ENCODE measurements at places on chromosomes 16 and 17.

DNA sequence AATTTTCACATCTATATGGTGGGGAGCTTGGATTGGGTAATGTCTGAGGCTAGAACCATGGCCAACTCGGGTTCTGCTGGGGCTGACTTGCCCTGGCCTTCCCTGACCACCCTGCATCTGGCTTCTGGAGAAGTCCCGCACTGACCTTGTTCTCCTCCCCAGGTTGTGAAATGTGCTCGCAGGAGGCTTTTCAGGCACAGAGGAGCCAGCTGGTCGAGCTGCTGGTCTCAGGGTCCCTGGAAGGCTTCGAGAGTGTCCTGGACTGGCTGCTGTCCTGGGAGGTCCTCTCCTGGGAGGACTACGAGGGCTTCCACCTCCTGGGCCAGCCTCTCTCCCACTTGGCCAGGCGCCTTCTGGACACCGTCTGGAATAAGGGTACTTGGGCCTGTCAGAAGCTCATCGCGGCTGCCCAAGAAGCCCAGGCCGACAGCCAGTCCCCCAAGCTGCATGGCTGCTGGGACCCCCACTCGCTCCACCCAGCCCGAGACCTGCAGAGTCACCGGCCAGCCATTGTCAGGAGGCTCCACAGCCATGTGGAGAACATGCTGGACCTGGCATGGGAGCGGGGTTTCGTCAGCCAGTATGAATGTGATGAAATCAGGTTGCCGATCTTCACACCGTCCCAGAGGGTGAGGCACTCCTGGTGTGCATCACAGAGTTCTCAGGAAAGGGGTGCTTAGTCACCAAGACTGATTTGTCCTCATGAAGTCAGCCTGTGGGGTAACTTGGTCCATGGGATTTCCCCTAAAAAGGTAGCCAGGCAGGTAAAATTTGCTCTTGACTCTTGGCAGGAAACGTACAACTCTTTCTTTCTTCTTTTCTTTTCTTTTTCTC lies 6.1 kb downstream of the NOD2 start:
- peak; percentile 74 for DNase-seq

DNA sequence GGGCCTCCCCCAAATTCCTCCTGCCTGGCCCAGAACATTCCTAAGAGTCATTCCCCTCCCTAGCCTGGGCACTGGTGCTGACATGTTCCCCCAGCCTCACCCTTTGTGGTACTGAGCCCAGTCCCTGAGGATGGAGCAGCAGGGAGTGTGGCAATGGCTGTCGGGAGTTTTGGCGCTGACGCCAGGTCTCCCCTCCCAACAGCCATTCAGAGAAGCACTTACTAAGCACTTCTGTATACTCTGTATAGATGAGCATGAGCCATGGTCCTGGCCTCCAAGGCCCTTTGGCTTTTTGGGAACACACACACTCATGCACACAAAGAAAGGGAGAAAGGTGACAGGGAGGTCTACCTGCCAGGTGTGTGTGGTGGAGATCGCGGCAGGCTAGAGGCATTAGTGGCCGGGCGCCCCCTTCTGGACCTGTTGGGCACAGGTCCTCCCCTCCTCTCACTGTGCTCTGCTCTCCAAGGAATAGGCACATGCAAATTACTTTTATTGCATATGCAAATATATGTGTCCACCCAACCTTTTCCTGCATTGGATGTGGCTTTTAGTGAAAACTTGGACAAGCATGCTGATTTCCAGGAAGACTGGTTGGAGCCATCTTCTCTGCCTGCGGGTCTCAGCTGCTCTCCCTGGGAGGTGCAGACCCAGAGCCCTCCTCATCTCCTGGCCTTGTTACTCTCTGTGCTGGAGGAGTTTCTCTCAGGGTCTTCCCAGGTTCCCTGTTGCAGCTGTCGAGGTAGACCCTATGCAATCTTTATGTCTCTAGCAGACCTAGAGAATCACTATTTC lies 17.4 kb upstream of the C17orf107 start:
- DNase-seq: no peak

DNA sequence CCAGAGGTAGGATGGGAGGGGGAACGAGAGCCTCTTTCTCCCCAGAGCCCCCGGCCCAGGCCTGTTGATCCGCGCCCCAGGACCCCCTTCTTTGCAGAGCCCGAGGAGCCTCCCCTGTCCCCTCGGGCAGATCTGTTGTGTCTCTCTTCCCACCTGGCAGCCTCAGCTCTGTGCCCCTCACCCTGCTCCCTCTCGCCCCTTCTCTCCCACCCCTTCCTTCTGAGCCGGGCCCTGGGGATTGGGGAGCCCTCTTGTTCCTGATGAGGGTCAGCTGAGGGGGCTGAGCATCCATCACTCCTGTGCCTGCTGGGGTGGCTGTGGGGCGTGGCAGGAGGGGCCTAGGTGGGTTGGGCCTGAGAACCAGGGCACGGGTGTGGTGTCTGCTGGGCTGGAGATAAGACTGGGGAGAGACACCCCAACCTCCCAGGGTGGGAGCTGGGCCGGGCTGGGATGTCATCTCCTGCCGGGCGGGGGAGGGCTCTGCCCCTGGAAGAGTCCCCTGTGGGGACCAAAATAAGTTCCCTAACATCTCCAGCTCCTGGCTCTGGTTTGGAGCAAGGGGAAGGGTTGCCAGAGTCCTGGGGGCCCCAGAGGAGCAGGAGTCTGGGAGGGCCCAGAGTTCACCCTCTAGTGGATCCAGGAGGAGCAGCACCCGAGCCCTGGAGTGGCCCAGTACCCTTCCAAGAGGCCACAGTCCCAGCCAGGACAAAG lies 65.4 kb downstream of the MRC2 start:
- DNase-seq: no peak

- no peak for DNase-seq
Measured at GRCh38 chr17:40349477-40349894, 15.1 kb downstream of the GJD3 start.
